ENCODE measurements at places on chromosomes 1 and 21.

DNA sequence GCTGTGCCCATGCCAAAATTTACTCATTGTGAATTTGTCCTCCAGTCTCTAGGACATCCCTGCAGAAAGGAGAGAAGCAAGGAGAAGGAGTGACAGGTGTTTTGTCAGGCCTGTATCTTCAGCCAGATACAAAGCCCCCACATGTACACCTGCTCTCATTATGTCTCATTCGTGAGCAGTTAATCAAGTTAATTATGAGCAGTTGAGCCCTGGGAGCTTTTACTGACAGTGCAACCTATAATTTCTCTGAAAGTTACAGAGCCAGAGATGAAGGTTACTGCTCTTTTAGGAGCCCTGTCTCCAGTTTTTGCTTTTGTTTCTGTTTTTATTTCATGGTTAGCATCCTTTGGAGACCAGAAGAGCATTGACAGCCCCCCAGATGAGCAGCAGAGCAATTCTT, 5.0 kb upstream of the ILDR2 start:
- no peak for DNase-seq

- DNase-seq: no peak
Measured at GRCh38 chr1:24620678-24621077, 22.4 kb upstream of the SRRM1 start.

DNA sequence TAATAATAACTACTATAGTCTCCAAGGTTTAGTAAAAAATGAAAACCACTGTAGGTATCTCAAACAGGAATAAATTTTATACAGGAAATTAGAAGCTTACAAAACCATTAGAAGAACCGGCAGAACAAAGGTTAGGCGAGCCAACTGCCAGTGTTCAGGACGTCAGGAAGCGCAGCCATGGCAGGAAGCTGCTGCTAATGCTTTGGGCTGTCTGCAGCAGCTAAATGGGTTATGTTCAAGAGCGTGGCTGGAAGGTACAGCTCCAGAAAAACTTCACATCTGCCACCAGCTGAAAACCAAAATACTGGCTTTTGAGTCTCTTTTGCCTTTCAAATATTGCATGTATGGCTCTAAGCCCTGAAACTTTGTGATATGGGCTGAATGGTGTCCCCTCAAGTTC, 35.7 kb upstream of the MYSM1 start:
- DNase-seq: no peak

DNA sequence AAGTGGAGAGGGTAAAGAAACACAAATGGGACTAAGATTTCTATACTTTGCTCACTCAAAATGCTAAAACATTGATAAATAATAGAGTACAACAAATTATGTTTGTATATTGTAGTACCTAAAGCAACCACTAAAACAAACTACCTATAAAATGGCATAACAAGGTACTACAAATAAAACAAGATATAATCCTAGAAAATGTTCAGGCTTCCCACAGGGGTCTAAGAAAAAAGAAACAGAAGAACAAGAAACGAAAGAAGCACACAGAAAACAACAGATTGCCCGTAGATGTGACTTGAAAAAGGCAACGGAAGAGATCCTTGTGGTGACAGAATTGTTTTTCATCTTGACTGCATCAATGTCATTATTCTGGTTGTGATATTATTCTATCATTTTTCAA, 63.3 kb upstream of the ADGRL4 start:
- no peak for DNase-seq

GRCh38 chr1:172431721-172432192, 11.3 kb downstream of the C1orf105 start:
- DNase-seq: no peak

- no peak for DNase-seq
Measured at GRCh38 chr21:33289199-33289819, 23.1 kb downstream of the IL10RB start.

- DNase-seq: no peak
Measured at GRCh38 chr1:6424619-6425593, at the start of gene ESPN. Gene ESPN (plus strand): TSS chr1:6424776. CDS start chr1:6424956, 180 bp downstream.

DNA sequence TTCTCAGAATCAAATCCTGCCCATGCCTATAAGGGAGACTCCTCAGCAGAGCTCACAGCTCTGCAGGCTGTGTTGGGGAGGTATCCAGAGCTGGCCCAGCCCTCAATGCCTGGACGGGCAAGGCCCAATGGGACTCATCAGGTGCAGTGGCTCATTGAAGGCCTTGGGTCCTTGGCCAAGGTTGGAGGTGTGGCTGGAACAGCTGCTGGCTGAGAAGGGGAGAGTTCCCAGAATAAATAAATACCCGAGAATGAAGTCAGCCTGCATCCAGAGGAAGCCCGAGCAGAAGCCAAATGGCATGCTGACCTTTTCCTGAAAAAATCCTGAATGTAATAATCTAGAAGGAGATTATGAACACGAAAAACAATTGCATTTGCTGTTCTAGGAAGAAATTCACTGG, 25.2 kb upstream of the IKBKE start:
- no peak for DNase-seq

GRCh38 chr1:35524106-35524505, 33.1 kb downstream of the KIAA0319L start:
- no peak for DNase-seq

- no peak for DNase-seq
Measured at GRCh38 chr1:56617141-56617540, 28.0 kb upstream of the PRKAA2 start.

- DNase-seq: no peak
Measured at GRCh38 chr1:70397013-70397412, 14.1 kb upstream of the CTH start.

DNA sequence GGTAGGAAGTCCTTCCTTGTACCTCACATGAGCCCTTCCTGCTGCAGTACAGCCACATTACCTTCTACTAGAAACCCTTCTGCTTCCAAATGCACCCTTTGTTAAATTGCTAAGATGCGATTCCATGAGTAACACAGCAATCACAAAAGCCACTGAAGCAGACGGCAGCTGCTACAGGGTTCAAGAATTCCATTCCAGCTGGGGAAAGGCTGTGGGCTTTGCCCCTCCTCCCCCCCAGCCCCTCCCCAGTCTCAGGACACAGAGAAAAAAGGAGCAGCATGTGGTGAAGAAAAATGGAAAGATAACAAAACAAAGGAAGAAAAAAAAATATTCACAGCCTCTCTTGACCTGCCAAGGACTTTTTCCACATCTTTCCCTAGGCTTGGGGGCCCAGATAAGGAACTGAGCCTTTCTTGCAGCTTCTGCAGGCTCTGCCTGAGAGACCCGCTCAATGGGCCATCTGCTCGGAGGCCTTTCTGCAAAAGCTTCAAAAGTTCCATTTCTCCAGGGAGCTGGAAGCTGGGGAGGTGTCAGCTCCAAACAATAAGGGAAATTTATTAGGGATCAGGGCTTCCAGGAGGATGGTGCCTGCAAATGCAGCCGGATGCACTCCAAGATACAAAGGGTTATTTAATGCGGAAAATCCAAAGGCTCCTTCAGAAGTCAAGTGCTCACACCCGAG, 72.1 kb downstream of the SYT2 start:
- DNase-seq: no peak

- no peak for DNase-seq
Measured at GRCh38 chr1:40626383-40626770, 39.1 kb downstream of the RIMS3 start.

DNA sequence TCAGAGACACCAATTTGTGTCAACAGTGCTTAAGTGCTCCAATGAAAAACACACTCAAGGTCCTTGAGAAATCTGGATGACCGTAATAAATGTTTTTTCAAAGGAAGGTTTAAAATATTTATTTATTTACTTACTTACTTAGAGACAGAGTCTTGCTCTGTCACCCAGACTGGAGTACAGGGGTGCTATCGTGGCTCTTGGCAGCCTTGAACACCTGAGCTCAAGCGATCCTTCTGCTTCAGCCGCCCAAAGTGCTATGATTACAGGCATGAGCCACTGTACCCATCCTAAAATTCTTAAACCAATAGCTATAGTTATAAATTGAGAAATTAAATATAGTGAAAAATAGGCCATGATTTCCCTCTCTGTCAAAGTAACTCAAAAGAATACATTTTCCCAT, 17.3 kb upstream of the ERICH3 start:
- DNase-seq: no peak

DNA sequence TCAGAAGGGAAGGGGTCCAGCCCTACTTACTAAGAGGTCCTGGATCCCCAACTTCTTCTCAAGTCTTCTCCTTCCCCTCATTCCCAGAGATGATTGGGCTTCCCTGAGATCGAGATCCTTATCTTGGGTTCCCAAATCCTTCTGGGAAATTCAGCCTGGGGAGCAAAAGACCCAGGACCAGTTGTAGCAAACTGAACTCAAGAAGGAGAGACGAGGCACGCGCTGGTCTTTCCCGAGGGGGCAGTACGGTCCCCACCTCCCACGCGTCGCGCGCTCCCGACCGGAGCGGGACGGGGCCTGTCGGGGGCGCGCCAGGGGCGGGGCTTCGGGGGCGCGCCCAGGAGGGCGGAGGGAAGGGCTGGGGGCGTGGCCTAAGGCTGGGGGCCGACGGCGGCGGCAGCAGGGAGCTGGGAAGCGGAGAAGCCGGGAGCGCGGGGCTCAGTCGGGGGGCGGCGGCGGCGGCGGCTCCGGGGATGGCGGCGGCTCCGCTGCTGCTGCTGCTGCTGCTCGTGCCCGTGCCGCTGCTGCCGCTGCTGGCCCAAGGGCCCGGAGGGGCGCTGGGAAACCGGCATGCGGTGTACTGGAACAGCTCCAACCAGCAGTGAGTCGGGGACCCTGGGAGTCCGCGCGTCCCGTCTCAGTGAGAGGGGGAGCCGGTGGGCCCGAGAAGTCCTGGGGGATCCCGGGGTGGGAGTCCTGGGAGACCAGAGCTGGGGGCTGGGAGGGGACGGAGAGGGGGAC, at the start of gene EFNA3:
EFNA3 (plus strand) TSS at position 369 of the 741 bp plus-strand sequence; CDS start at position 474, 105 bp downstream.
- no peak for DNase-seq

- no peak for DNase-seq
Measured at GRCh38 chr1:56868761-56869160, 14.2 kb downstream of the C8A start.

- DNase-seq: no peak
Measured at GRCh38 chr1:158227904-158228623, 26.2 kb upstream of the CD1A start.

DNA sequence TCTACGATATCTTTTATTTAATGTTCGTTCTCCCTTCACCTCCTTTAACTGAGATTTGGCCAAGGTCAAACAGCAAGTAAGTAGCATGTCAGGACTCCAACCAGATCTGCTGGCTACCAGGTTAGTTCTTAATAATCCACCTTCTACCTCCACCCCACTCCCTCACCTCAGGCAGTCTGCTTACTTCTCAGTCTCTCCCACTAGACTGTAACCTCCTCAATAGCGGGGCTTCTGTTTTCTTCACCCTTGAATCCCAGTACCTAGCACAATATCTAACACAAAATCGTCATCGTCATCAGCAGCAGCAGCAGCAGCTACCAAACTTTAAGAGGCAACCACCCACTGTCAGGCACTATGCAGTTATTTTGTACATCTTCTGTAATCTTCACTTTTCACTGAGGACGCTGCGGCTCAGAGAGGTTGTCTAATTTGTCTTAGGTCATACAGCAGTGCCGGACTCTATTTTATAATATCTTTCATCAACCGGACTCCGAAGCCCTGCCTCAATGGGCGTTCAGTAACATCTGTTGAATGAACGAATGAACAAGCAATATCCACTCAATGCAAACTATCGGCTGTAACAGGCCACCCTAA, 859 bp upstream of the MAGI3 start:
- DNase-seq: no peak

DNA sequence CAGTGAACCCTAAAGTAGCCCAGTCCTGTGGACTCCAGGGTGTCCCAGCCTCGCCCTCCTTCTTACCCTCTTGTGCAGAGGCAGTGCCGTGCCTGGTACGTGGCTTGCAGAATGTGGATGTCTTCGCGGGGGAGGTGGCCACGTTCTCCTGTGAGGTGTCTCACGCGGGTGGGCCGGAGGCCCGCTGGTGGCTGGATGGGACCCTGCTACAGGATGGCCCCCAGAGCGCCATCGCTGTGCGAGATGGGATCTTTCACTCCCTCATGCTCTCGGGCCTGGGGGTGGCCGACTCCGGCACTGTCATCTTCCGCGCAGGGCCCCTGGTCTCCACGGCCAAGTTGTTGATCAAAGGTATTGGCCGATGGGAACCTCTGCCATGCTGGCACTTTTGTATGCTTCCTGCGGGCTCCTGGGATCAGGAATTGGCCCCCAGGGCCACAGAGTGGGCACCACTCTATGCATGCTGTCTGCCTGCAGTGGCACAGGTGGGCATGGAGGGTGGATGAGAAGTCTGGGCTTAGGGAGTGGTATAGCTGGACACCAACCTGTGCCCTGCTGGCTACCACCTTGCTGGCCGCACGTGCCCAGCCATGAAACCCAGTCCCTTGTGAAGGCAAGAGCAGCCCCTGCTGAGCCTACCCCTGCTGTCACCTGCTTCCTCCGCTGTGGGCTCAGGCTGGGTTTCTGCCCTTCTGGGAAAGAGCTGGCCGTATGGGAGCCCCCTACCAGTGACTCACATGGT, 92.9 kb downstream of the TRIM11 start:
- DNase-seq: no peak

DNA sequence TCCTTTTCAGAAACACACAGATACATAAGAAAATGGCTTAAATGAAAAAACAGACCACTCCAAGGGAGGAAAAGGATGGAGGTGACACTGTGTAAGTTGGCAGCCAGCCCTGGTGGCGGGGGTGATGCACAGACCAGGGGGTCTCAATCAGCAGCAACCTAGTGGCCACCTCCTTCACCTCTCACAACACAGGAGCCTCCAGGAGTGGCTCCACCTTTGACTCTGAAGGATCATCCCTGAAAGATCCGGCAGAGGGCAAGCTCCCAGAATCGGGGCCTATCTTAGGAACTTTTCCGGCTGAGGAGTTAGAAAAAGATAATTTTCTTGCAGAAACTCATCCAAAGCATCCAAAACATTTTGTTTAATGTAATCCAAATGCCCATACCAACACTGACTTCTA, 51.2 kb upstream of the SMYD2 start:
- DNase-seq: no peak

GRCh38 chr1:248748211-248748610, 7.3 kb downstream of the LYPD8 start:
- no peak for DNase-seq

DNA sequence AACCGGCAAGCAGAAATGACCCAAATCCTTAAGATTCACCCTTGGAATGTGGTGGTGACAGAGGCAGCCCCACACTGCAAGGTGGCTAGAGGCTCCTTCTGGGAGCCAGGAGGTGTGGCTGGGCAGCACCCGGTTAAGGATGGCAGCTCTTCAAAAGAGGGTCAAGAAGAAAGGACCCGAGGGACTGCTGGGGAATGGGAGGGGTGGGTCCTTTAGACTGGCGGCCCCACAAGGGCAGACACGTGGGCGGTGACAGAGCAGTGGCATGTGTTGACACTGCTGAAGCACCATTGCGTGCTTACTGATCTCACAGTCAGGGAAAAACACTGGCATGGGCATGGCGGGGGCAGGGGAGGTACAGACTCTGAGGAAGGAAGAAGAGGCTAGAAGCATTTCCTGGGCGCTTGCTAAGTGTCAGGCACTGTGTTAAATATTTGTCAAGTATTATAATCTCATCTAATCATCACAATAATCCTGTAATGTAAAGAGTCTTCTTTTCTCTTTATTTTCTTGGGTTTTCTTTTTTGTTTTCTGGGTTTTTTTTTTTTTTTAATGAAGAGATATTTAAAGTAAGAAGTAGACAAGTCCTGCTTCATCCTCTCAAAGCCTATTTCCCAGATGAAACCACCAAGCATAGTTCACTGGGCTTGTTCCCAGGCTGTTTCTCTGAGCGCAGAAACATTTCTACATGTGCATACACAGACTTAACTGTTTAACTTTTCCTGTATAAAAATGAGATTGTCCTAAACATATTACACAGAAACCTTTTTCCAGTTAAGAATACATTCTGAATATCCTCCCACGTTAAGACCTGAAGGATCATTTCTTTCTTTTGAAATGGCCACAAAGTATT, 165.8 kb upstream of the EDN2 start:
- DNase-seq: no peak

Measured in activated CD8-positive, alpha-beta memory T cell treated with anti-CD3 and anti-CD28 coated beads for 48 hours (primary cell).